ENCODE measurements at places on chromosomes 3 and 15. TPM values are rescaled to one million over a fixed set of nuclear protein-coding genes. Genes with fewer than 3 reads are reported as not detected.

- H3K4me3 ChIP-seq, result no peak overlapping the region
- no peaks in the 10 kb centered on the region for H3K27me3 ChIP-seq
- no peak for DNase-seq
- no peaks in the 10 kb centered on the region for H3K4me1 ChIP-seq
These were observed 53.3 kb downstream of the BTD start for GRCh38 chr3:15654891-15655290.

DNA sequence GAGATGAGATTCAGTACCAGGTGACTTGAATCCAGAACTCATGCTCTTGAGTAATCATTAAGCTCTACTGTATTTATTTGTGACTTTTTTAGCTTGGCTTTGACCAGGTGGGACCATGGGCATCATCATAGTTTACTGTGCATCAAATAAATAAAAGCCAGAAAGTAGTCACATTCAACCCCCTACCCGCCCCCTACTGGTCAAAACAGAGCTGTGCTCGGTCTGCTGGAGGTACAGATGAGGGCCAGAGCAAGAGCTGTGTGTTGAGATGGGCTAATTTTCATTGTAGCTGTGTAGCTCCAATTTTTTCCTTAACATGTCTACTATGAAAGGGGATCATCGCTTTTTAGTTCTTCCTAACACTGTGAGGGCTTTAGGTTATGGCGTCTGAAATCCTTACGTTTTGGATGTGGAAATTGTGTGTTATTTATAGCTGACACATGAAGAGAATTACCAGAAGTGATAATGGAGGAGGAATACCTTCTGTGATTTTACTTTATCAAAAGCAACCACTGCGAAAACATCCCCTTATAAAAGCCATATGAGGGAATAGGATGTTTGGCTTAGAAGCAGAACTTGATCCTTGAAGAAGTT, 375.1 kb downstream of the PTPRG start:
- no peak overlapping the region for H3K27ac ChIP-seq
- no peaks in the 10 kb centered on the region for H3K27me3 ChIP-seq
- no peaks in the 10 kb centered on the region for H3K4me1 ChIP-seq
- no peak for DNase-seq
- peaks cover 7% of the 10 kb centered on the region for H3K36me3 ChIP-seq

RASL12 gene
- 31.6 TPM for total RNA-seq

DNA sequence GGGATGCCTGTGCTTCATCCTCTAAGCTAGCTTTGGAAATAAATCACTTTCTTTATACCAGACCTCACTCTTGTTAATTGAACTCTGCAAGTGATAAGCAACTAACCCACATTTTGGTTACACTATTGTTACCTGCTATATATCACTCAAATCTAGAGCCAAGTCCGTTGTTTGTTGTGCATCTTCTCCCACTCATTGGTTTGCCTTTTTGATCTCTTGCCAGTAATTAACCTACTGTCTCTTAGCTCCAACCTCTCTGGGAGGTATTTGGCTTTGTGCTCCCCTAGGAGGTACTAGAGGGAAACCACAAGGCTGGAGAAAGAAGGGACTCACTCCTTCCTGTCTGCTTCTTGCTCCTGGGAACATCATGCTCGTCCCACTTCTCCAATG, 12.8 kb upstream of the CRBN start:
- H3K27me3 ChIP-seq, result no peaks in the 10 kb centered on the region
- no peak overlapping the region for H3K4me3 ChIP-seq
- DNase-seq, result no peak
- H3K4me1 ChIP-seq, result peaks cover 13% of the 10 kb centered on the region
- H3K36me3 ChIP-seq, result no peaks in the 10 kb centered on the region

DNA sequence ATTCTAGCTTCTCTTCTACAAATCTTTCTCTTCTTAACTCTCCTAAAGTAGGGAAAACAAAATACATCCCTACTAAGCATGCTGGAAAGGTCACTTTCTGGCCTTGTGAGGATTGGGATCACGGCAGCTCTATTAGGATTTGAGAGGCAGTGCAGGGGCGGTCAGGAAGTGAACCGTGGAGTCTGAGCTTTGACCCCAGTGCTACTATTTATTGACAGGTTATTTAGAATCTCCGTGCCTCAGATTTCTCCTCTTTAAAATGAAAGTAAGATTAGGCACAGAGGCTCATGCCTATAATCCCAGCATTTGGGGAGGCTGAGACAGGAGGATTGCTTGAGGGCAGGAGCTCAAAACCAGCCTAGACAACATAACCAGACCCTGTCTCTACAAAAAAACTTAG, 42.0 kb upstream of the CHRM5 start:
- no peaks in the 10 kb centered on the region for H3K4me1 ChIP-seq
- H3K36me3 ChIP-seq, result no peaks in the 10 kb centered on the region
- no peak for DNase-seq
- H3K27me3 ChIP-seq, result no peaks in the 10 kb centered on the region
- H3K4me3 ChIP-seq, result no peak overlapping the region
- H3K27ac ChIP-seq, result no peak overlapping the region

- no peak overlapping the region for H3K4me3 ChIP-seq
- H3K27ac ChIP-seq, result no peak overlapping the region
- H3K36me3 ChIP-seq, result peaks cover 2% of the 10 kb centered on the region
- DNase-seq, result no peak
These were observed 102.6 kb downstream of the TFG start for GRCh38 chr3:100811779-100812507.

METTL6 gene
- 12.3 TPM for total RNA-seq

DNA sequence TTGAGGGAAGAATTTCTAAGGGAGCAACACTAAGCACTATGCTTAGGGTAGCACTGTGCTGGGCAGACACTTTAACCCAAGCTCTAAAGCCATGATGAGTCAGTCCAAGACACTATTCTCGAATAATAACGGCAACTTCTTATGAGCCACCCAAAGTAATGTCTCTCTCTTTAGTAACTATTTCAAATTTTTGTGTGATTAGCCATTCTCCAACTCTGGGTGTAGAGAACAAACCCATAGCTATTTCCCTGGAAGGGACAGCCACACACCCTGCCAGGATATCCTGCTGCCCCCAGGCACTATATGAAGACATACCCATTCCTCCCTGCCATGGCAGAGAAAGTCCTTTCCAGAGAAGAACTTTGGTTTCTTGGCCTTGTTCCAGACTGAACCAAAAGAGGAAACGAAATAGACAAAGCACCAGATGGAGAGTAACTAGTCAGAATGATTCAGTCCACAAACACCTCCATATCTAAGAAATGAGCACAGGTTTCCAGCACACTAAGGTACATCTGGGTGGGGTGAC, 384.9 kb upstream of the THBS1 start:
- no peaks in the 10 kb centered on the region for H3K36me3 ChIP-seq
- H3K4me3 ChIP-seq, result no peak overlapping the region
- no peak overlapping the region for H3K27ac ChIP-seq

RNU5B-1 gene
- 10.9 TPM for total RNA-seq

- H3K36me3 ChIP-seq, result peaks cover 12% of the 10 kb centered on the region
- no peak overlapping the region for H3K27ac ChIP-seq
- H3K4me1 ChIP-seq, result no peaks in the 10 kb centered on the region
- H3K27me3 ChIP-seq, result no peaks in the 10 kb centered on the region
- no peak for DNase-seq
These were observed 34.7 kb downstream of the NUSAP1 start for GRCh38 chr15:41367418-41367817.

ARGFX gene
- not detected for total RNA-seq

FAM174B gene
- 45.0 TPM for total RNA-seq

DNA sequence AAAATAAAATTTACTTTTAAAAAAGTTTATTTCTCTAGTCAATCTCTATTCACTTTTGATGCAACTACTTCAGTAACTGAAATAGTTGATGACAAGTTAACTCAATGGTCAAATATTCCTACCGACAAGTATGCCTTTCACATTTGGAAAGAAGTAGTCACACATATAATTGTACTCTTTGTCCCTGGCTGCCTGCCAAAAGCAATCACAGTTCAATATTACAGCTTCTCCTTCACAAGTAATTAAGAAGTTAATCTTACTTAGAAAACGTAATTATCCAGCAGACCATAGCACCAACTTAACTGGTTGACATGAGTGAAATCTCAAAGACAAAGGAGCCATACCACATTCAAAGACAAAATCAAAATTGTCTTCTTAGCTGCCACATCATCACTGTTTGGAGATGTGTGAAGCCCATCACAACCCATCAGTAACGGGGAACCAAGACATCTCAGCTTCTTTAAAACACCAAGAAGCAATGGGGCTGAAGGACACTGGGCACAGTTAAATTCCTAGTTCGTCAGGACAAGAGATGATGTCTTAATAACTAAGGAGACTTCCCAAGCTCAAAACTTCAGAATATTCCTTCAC, 86.1 kb downstream of the PLCH1 start:
- H3K4me1 ChIP-seq, result no peaks in the 10 kb centered on the region
- DNase-seq, result no peak
- H3K27ac ChIP-seq, result no peak overlapping the region
